ENCODE measurements at places on chromosomes 6 and 20.

DNA sequence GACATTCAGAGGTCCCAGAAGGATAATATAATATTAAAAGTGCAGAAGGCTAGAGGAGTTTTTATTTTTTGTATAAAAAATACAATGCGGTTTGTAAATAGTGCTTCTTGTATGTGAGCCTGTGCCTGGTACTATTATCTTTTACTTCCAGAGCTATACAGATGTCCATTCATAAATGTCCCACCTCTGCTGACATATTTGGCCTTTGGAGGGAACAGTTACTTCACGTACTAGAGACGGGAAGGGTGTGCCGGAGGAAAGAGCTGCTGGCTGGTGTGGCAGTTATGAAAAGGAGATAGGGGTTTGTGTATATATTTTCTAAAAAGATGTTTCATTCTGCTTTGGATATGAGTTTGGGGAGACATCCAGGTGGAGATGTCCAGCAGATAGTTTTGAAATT lies 8.8 kb downstream of the CD109 start:
- DNase-seq = no peak

GRCh38 chr6:9783567-9783966 lies 631.3 kb downstream of the TFAP2A start:
- DNase-seq = no peak

DNA sequence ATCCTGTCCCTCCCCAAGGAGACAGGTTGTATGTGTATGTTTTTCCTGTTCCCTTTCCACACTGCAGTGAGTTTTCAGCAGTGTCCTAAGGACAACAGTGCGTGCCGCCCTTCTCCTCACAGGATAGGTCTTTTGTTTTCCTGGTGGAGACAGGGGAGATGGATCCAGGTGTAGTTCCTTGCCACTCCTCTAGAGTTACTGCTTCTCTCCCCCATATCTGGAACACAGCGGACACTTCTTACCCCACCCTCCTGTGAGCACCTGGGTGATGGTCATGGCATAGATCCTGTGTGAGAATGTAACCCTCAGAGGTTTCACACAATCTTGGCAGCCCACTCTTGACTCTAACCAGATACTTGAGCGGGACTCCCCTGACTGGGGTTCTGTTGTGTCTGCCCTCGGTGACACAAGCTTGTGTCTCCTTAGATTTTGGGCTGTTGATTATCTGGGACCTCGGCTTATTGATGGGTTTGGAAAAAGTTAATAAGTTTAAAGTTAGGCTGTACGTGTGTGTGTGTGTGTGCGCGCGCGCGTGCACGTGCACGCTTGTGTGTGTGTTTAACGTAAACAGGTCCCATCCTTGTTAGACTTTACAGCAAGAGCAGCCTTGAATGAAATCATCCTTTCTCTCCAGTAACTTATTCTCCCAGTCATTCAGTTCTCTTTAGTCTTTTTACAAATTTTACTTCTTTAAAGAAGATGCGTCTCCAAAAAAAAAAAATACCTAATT lies 131.3 kb upstream of the EDN1 start:
- DNase-seq = no peak

DNA sequence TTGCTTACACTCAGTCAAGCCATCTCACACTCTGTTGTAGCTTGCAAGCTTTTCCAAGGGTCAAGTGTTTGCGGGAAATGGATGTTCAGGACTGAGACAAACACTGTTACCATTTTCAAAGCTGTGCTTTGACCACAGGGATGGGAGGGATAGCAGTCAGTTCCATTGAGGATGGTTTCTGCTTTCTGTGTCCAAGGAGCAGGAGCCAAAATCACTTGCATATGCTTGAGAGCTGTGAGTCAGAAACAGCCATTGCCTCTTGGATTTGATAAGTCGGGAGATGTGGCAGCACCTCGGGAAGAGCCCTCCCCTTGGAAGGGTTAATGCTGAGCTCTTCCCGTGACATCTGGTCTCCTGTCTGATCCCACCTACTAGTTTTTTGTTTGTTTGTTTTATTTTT lies 85.2 kb downstream of the TCP11 start:
- no peak for DNase-seq

GRCh38 chr6:79869184-79869583 lies 78.2 kb downstream of the ELOVL4 start:
- no peak for DNase-seq

DNA sequence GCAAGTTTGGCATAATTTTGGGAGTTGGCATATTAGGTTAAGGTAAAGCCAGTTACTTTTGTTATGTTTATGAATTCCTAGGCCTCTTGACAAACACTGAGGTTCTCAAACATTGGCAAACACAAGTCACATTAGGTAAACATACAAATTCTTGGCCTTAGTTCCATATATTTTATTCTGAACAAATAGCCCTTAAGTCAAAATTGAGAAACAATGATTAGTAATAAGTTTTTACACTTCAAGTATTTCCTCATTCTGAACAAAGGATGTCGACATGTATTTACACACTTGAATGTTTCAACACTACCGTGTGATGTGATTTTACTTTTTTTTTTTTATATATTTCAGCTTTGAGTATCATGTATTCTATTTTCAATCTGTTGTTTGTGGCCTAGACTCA lies 3.8 kb upstream of the ECHDC1 start:
- DNase-seq = no peak

- DNase-seq = no peak
Measured at GRCh38 chr20:8764344-8764962, 304.4 kb upstream of the PLCB4 start.

DNA sequence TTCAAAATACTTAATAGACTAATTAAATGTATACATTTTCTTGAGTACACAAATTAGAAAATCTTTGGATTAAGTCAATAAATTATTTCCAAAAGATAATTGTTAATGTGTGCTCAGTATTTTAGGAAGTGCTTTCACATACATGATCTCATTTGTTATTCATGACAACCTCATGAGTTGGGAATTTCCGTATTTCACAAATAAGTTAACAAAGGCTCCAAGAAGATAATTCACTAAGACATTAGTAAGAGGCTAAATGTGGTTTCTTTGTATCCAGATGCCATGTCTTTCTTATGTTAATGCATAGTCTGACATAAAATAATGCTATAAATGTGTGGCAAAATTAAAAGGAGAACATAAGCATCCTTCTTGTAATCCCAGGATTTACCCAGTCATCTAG lies 79.5 kb upstream of the TCF21 start:
- DNase-seq = no peak

GRCh38 chr20:23835716-23836115 lies 9.2 kb upstream of the CST2 start:
- no peak for DNase-seq

DNA sequence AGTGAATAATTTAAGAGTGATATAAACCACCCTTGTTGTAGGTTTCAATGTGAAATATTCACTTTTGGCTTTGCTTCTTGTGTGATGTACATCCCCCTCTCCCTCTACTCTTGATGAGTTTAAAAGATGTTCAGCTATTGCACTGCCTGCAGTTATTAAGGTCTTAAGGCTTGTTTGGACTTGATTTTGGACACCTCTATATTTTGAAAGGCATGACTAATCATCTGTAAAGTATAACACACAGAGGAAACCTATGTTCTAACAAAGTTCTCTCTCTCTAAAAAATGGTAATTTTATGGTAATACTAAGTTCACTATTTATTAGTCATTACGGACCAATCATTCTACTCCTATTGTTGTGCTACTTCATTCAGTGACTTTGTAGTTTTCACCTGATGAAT lies 1719.9 kb downstream of the GRIK2 start:
- DNase-seq = no peak

DNA sequence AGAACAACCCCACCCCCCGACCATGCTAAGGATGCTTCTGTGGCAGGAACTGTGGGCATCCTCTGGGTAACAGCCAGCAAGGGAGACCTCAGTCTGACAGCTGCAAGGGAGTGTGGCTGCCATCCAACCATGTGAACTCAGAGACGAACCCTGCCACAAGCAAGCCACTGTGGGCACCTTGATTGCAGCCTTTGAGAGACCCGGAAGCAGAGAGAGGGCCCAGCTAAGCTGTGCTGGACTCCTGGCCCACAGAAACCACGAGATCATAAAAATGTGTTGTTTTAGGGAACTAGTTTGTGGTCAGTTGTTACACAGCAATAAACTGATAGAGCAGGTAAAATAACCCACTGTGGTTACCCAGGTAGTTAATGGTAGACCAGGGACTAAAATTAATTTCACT lies 414.6 kb downstream of the CDH26 start:
- no peak for DNase-seq

GRCh38 chr6:109130065-109130464 lies 34.8 kb downstream of the CEP57L1 start:
- no peak for DNase-seq

- no peak for DNase-seq
Measured at GRCh38 chr20:4151991-4152695, 136.8 kb upstream of the RNF24 start.

DNA sequence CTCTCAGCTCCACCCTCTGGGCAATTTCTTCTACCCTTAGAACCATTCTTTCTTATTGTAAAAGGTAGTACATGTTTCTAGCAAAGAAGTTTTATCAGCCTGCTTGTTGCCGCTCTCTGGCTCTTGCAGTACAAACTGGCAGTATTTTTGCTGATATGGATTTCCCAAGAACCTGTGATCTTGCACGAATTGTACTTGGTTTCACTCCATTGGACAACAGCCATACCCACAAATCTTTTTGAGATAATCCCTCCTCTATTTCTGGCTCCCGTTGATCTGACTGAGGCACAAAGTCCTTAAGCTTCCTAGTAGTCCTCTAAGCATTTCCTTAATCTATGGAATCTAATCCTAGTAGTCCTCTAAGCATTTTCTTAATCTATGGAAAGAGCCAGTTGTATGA lies 487.0 kb upstream of the PTCHD4 start:
- DNase-seq = no peak

DNA sequence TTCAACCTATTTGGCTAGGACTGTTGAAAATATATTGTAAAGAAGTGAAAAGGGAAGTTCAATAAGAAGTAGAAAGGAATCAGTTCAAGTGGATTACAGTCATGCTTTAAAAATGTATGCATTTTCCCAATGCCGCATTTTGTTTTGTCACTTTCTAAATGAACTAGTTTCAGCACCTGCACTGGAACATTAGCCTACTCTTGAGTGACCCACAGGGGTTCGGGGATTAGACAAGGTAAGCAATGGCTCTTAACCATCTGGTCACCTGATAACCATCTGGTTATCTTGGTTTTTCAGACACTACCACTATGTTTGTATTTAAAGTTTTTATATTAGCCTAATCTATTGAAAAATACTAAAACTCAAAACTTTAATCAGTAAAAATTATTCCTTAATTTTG lies 97.6 kb downstream of the CD164 start:
- no peak for DNase-seq

GRCh38 chr6:38271081-38271480 lies 368.6 kb downstream of the BTBD9 start:
- no peak for DNase-seq

DNA sequence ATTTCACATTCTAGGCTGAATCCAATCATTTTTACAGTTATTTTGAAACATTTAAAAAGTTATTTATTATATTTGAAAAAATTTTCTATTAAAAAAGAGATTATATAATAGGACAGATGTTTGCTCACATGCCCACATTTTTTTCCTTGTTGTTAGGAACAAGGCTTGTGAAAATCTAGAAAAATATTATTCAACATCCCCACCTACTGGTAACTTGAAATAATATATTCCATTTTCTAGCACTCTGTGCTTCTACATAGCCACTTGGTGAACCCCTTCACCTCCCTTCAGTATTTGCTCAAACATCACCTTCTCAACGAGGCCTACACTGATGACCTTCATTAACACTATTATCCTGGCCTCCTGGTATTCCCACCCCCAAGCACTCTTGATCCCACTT lies 18.3 kb upstream of the GPRC6A start:
- no peak for DNase-seq

DNA sequence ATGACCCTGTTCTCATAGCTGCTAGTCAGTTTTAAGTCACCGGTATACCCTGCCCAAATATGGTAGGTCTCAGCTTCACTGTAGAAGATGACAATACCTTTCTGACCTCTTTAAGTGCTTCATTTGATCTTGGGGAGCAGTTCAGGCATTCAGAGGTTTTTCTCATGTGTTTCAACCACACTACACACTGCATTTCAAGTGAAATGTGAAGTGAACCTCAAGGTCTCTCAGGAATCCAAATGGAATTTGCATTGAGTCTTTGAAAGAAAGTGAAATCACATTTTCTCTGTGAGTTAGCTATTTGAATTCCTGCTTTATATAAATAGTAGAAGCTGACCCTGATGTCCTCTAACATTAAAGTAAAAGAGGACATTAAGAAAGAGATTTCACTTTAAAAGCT lies 461.6 kb downstream of the ADGRB3 start:
- DNase-seq = no peak

- DNase-seq = no peak
Measured at GRCh38 chr6:72622094-72622940, 453 bp downstream of the KCNQ5 start.

DNA sequence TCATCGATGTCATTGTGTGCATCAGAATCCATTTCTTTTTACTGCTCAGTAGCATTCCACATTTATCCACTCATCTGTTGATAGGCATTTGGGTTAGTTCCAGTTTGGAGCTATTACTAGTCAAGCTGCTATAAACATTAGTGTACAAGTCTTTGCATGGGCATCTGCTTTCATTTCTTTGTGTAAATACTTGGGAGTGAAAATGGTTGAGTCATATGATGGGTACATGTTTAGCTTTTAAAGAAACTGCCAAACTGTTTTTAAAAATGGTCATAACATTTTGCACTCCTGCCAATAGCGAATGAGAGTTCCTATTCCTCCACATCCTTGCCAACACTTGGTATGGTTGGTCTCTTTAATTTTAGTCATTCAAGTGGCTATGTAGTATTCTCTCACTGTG lies 21.2 kb upstream of the SLC22A2 start:
- no peak for DNase-seq

DNA sequence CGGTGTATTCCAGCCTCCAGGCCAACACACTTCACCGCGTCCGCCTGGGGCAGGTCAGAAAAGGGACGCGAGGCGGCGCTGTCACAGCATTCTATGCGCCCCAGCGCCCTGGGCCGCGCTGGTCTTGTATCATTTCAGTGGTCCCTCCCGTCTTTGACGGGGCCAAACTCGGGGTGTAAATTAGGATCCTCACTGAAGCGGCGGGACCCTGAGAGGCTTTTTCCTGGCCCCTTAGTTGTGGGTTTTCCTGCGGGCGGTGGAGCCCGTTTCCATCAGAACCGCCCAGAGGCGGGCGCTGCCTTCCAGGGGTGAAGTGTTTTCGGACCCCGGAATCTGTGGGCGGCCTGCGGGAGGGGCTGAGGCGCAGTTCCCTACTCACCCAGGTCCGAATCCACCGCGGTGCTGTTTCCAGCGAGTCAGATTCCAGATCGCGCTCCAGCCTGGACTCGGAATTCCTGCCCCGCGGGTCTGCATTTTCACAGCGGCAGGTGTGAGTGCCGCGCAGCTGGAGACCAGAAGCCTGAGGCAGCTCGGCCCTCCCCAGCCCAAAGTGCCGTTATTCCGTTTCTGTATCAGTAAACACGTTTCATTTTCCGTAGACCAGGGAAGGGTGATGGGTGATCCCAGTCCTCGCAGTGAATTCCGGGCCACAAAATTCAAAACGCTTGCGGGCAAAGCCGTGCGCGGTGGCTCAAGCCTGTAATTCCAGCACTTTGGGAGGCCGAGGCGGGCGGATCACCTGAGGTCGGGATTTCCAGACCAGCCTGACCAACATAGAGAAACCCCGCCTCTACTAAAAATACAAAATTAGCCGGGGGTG lies 3.9 kb upstream of the MICB start:
- peak; percentile 38 for DNase-seq

Data from GM19239 (cell line).